ENCODE measurements at places on chromosomes 5 and 9.

DNA sequence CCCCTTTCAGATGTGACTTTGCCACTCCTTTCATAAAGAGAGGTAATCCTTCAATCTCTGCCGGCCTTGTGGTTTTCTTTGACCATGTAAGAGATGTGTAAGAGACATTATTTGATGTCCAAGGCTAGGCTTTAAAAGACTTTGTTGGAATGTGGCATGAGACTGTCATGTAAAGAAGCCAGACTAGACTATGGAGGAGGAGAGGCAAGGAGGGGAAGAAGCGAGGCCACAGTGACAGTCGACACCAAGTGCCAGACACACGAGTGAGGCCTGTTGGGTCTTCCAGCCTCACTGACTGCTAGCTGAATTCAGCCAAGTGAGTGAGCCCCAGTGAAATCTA, 1013.3 kb downstream of the MAT2B start:
- DNase-seq: no peak

DNA sequence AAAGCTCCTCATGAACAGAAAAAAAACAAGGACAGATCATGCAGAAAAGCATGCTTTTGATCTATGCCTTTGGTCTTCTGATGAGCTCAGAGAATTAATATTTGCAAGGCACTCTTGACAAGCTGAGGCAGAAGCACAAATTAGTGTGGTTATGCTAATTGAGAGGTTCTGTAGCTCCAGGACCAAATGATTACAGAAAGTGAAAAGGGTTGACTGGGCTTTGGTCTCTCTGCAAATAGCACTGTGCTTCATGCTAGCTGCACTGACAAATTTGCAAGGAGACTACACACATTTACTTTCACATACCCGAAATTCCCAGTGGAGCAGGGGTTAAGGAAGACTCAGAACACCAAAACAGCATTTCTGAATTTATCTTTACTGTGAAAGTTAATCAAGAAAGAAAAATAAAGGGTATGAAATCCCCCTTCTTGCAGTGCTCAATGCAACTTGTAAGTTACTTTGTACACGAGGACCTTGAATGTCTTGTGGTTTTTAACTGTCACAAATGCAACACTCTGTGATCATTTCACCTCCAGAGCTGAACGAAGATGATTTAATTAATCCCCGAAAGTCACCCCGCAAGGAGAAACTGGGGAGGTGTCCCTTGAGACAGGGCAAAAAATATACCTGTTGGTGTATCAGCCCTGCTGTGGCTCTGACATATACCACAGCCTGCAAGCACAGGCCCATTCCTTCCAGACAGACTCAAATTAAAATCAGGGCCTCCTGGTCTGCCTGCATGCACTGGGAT, 11.9 kb downstream of the RAPGEF1 start:
- no peak for DNase-seq

DNA sequence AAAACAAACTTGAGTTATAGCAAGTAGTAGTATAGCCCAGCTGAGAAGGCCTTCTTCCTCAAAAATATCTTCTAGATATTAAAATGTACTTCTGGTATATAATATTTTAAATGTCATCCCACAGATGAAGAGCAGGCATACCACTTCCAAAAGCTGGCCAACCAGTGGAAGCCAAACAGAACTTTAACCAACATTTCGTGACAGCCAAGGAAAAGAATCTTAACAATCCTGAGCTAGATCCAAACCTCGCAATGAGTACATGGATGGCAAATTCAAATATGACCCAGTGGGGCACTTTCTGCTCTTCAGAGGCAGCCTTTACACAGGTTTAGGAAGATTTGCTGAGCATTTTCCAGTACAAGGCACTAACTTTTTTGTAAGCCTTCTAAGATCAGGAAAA, 91.8 kb upstream of the ACO1 start:
- no peak for DNase-seq

GRCh38 chr9:24258626-24259025, 287.1 kb downstream of the IZUMO3 start:
- no peak for DNase-seq

DNA sequence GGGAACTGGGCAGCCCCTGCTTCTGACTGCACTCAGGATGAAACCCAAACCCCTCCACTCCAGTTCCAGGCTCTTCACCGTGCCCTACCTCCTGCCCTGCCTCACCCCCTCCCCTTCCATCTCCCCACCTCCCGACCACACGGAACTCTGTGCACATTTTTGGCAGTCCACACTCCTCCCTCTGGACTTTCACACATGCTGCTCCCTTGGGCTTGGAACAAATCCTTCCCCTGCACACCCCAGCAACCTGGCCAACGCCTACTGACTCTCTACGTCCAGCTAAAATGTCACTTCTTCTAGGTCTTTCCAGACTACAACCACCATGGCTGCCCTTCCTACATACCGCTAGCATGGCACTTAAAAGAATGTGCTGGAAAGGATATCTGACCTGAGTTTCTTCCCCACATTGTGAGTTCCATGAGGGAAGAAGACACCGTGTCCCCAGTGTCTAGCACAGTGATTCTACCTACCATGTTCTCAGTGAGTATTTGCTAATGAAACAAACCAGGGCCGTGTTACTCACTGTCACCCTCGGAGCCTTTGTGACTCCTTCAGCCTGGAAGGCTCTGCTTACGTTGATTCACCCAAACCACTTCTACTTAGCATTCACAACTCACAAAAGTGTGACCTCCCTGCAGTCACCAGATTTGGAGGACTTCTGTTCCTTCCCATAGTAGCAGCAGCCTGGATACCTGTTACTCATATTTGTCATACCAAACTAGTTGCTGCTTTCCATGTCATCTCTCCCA, 18.7 kb downstream of the RETREG1 start:
- no peak for DNase-seq

DNA sequence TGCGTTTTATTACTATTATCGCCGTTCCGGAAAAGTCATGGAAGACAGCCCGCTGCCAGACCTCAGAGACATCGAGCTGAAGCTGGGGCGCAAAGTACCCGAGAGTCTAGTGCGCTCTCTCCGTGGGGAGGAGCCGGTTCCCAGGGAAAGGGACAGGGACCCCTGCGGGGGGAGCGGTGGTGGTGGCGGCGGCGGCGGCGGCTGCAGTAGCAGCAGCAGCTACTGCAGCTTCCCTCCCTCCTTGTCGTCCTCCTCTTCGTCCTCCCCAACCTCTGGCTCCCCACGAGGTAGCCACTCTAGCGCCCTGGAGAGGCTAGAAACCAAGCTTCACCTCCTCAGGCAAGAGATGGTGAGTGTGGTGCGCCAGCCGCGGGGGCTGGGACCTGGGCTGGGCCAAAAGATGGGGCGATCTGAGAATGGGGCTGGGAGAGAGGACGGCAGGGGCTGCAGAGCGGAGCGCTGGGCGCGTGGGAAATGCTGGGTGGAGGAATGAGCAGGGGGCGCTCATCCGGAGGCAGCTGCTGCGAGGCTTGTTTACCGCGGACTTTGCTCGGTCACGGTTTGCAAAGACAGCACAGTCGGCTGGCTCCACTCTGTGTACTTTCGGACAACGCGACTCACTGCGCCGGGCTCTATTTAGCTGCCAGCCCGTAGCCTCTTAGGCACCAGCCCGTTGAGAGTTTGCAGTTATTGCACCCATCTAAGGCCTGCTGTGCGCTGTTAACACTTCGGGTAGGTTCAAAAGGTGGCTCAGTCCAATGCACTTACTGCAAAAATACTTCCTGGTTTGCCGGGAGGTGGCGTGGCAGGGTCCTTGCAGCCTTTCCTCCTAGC, 1.1 kb downstream of the LURAP1L start:
- DNase-seq: peak; percentile 3

GRCh38 chr5:171513591-171513990, 94.1 kb downstream of the FGF18 start:
- no peak for DNase-seq

GRCh38 chr9:127131871-127132270, 9.4 kb upstream of the ANGPTL2 start:
- no peak for DNase-seq

GRCh38 chr9:133750982-133751649, 13.0 kb upstream of the SARDH start:
- DNase-seq: no peak

Measured in inflammatory macrophage treated with lipopolysaccharide for 4 hours (primary cell).